Nephron progenitor cell (in vitro differentiated cells): ENCODE measurements at places on chromosomes 7 and 10.

DNA sequence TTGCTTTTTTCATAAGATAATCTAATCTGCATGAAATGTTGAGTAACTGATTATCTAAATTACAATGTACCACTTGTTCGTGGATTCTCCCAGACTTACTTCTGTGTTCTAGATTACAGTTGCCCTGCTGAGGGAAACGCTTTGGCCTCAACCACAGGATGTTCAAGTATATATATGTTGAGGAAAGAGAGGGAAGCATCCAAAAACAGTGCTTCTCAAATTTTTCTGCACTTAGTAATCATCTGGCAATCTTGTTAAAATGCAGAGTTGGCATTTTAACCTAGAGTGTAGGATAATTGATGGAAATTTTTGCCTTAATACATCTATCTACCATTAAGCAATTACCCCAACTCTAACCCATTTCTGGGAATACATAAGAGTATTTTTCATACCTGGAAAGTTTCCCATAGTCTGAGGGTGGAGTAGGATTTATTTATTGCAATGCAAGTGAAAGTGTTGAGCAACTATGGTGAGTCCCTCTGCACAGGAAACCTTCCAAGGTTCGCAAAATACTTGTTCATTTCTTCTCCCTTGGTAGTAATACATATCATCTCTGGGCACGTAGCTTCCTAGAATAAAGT lies 59.6 kb upstream of the C1GALT1 start:
- DNase-seq: no peak

- no peak for DNase-seq
These were observed 1.5 kb upstream of the CPVL start for GRCh38 chr7:29147821-29148220.

DNA sequence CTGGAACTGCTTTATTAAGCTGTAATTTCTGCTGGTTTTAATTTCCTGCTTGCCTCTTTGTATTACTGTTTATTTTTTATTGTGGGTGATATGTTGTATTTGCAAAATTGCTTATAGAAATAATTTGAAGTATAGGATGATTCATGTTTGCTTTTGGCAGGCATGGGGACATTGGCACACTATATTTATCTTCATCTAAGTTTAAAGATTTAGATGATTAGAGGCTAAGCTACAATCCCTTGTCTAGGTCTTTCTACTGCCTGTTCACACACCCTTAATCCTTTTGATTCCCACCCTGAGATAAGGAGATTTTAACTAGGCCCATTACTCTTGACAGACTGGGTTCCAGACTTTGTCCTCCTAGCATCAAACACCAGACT lies 182.8 kb upstream of the KAT6B start:
- no peak for DNase-seq

DNA sequence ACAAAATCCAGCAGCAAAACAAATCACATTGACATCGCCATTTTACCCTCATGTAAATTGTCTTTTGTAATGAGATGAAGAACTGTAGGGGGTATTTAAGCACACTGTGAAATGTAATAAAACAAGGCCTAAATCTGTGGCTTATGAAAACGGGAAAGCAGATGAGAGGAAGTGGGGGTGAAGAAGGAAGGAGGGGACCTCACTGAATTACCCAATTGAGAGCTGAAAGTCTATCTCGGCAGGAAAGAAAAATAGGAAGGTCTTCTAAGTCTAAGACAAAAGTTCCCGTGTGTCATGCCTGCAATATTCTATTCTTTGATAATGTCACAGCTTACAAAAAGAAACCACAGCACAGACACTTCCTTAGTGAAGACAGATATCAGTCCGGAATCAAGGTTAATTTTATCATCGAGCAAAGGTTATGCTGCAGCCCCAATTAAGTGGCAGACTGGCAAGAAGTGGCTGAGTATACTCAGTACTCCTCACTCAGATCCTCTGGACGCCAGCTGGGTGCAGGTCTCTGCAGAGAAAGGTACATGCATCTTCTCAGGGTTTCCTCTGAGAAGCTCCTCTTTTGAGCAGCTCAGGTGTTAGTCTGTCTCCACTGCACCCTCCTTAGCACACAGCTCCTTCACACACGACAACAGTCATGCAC lies 239.7 kb downstream of the FANK1 start:
- no peak for DNase-seq

DNA sequence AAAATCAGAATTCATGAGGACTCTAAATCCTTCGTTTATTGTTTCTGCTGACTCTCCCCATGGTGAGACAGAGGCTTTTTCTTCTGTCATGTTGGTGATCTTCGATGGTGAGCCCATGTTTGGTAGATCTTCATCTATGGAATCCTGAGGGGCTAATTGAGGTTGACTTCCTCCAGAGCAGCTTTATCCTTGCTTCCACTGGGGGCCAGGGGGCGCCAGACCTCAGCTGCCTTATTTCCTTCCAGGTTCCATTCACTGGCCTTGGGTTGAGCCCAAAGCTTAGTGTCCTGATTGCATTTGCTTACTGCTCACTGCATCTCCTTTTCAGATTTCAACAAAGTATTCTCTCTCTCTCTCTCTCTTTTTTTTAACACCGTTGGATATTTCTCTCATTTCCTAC lies 80.7 kb downstream of the GCC1 start:
- peak; percentile 23 for DNase-seq

- no peak for DNase-seq
These were observed 172.0 kb upstream of the YAE1 start for GRCh38 chr7:39394105-39394680.

DNA sequence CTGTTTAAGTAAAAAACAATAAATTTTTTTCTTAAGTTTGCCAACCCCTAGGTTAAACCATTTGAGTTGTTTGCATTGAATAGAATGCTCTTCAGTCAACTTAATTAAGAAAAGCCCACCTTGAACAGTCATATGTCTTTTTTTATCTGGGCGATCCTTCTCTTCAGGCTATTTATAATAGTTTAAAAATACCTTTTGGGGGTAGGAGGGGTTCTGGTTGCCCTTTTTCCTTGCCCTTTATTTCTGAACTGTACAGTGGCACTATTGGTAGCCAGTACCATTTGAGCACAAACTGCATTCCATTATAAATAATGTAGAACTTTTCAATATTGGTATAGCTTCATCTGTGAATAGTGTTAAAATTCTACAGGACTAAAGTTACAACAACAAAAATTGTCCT lies 13.1 kb downstream of the CALU start:
- no peak for DNase-seq

GRCh38 chr10:79442171-79443040 lies 3.0 kb downstream of the ZCCHC24 start:
- DNase-seq: no peak

DNA sequence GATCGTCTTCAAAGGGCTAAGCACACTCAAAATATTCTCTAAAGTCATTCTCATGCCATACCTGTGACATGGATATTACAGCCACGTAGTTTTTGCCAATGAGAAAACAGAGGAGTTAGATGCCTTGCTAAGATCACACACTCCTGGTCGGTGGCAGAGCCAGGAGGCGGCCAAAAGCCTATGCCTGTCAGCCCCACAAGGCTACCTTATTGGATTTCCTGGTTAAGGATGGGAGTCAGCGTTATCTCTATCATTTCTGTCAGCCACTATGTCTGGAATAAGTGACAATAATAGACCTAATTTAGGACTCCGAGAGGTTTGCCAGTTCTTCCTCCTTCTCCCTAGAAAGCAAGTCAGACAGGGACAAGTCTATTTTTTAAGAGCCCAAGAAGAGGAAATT lies 250.8 kb downstream of the TRIL start:
- no peak for DNase-seq

DNA sequence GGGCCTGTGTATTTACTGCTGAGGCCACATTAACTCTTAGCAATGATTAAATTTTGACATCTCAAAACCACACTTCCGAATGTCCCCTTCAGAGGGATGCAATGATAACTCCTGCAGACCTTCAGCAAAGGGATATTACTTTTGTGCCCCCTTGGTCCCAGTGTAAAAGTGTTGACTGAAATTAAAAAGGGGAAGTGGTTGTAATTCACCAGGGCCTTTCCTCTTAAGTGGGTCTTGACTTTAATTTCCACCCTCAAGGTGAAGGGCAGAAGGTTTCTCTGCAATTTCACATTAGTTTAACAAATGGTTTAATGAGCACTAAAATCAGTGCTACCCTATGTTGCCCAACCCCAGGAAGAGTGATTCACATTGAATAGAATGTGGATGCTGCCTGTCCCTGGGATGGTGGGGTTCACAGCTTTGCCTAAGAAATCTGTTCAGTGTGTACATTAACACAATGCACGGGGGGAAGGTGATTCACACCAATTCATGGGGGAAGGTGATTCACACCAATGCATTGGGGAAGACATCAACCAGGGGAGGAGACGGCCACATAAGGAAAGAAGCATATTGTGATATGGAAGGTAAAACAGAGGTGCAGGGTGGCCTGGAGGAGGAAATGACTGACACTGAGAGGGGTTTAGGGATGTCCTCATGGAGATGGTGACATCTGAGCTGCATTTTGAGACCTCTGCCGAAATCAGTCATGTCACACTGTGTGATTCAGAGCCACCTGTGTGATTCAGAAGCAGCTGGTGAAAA lies 19.4 kb upstream of the TNS3 start:
- DNase-seq: no peak

DNA sequence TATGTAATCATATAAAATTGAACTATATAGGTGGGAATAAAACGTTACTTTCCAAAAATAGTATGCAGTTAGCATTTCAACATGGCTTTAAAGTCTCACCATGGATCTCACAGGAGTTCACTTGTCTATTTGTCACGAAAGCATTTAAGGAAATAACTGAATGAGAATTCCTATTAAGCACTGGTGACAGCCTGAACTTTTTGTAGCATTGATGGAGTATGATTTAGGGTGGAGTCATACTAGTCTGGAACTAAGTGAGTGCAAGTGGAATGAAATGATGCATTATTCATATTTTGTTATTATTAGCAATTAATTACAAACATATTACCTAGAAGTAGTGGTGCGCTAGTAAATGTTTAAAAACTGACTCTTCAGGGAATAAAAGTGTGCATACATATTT lies 26.0 kb upstream of the HIBADH start:
- no peak for DNase-seq

DNA sequence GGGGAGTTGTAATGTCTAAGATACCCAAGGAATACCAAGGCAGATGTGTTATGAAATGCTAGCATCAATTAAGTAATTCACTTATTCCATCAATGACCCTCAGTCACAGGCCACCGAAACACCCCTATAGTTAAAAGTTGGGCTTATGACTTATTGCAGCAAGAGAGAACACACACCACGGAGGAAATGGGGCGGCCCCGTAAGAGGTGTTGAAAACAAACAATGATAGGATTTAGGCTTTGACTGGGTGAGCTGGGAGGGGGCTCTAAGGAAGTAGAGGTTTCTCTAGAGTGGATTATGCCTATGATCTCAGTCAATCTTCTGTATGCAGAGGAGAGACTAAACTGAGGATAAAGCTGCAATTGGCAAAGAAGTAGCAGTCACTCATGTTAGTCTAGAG lies 45.4 kb upstream of the PRKCQ start:
- DNase-seq: no peak

- no peak for DNase-seq
These were observed 197.5 kb downstream of the PTN start for GRCh38 chr7:137146012-137146455.

DNA sequence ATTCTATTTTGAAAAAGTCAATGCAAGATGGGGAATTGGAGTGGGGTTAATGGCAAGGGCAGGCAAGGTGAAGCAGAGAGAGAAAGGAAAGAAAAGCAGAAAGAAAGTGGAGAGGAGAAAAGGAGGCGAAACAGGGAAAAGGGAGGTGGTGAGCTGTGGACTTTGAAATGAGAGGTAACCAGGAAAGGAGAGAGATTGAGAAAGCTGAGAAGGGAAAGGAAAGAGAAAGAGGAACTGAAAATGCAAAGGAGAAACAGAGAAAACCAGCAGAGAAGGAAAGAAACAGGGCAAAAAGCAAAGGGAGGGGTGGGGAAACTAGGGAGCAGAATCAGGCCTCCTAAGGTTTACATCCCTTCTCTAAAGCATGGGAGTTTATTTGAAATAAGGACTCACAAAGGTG lies 72.5 kb upstream of the TPK1 start:
- no peak for DNase-seq

DNA sequence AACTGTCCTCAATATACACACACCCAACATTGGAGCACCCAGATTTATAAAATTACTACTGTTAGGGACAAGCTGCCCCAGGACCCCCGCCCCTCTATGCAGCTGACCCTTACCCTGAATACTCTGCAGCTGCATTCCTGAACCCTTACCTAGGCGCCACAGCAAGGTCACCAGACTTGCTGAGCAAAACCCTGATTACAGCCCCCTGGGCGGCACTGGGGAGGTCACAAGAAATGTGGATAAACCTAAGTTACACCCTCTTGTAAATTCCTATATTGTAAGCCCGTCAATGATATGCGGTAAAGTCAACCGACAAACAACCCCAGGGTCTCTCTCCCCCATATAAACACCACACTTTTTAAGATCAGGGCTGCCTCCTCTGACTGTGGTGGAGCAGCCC lies 25.1 kb downstream of the SNX13 start:
- DNase-seq: no peak

- DNase-seq: no peak
These were observed 32.9 kb downstream of the ABLIM1 start for GRCh38 chr10:114624951-114625780.

DNA sequence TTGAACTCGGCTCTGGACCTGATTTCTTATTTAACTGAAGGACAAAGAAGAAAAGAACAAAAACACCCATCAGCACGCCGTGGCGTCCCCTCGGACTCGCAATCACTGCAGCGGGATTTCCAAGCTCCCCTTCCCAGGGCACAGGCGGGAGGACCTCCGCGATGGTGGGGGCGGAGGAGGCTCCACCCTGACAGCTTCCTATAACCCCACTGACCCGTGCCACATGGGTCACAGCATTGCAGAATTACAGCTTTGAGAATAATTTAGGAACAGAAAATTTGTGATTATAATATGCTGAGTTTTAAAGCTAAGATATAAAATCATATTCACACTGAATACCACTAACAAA lies 129.7 kb upstream of the SEC61G start:
- DNase-seq: no peak

- DNase-seq: no peak
These were observed 66.8 kb downstream of the CACNA2D1 start for GRCh38 chr7:82376739-82377138.

DNA sequence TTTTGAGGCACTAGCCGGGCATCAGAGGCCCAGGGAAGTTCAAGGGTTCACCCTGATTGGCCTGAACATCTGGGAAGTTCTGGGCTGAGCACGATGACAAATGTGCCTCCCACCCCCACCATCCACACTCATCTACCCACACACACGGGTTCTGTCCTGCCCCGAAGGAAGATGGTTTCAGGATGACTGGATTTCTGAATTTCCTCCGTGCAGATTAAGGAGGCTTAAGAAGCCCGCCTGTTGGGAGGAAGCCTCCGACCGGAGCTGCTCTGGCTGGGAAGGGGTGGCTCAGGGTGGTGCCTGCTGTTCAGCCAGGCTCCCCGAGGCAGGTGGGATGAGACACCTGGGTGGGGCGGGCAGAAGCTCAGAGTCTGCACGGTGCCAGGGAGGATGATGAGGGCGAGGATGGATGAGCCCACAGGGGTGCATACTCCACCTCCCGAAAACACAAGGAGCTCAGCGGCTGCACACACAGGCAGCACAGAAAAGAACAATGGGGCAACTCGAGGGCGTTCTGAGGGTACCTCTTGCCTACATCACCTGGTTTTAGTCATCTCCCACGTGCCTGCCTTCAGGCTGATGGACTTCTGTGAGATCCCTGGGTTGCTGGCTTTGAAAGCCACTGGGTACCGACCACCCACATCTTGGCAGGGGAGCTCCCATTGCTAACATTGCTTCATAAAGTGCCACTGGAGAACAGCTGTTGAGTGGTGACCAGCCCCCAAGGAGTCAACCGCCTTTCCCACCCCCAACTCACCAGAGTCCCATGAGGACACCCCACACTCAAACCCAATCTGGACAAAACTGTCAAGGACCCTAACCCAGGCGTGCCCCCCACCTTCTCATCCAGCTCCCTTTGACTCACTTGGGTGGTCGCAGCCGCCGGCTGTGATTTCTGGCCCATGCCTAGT lies 41.2 kb downstream of the CALML3 start:
- no peak for DNase-seq
